ENCODE measurements at places on chromosomes 11 and 22.
A peak's percentile ranks its signal among the peaks of the same experiment; 100 is the strongest.

- no peak overlapping the region for H3K27ac ChIP-seq
- no peaks in the 10 kb centered on the region for H3K27me3 ChIP-seq
Observed at GRCh38 chr11:73358071-73358470, 18.1 kb upstream of the RELT start.

DNA sequence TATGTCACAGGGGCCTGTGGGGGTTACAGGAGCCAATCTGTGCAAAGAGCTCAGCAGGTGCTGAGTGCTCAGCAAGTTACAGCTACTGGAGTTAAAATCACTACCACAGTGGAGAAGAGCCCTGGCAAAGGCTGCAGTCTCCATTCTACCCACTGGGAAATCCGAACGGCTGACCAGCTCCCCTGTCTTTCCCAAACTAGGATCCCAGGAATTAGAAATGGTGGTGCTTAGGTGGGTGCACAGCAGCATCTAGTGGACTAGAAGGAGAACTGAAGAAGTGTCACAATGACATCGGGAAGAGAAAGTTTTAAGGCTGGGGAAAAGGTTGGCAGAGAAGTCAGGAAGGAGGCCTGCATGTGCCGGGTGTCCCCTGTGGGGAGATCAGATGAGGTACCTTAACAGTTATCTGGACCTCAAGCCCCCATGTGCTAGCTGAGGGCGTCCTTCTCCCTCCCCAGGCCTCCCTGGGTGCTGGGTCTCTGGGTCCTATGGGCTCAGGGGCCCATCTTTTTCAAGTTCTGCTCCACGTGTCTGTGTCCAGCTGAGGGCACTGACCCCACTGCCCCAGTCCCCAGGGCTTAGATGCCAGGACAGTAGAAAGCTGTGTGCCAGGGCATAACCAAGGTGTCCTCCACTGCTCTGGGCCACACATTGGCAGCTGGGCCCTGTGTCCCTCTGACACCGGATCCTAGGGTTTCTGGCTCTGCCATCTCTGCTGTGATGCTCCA, 1.9 kb downstream of the PIWIL3 start:
- DNase-seq: no peak
- H3K27me3 ChIP-seq: no peaks in the 10 kb centered on the region
- no peak overlapping the region for H3K27ac ChIP-seq

DNA sequence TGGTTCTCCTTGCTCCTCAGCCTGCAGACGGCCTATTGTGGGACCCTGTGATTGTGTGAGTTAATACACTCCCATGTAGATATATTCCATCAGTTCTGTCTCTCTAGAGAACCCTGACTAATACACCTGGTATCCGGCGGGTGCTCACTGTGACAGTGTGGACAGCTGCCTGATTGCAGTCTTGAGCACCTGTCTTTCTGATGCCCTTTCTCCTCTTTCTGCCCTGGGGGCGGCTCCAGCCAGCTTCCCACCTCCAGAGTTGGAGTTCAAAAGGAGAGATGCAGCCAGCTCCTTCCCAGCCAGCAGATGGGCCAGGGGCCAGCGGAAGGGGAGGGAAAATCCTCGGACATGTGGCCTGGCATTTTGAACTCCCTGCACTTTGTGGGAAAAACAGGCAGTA, 15.0 kb downstream of the SMIM38 start:
- DNase-seq: no peak
- peaks cover 3% of the 10 kb centered on the region for H3K4me1 ChIP-seq
- no peaks in the 10 kb centered on the region for H3K27me3 ChIP-seq
- H3K36me3 ChIP-seq: no peaks in the 10 kb centered on the region
- H3K4me3 ChIP-seq: no peak overlapping the region
- no peak overlapping the region for H3K27ac ChIP-seq

- peaks cover 14% of the 10 kb centered on the region for H3K4me1 ChIP-seq
- no peaks in the 10 kb centered on the region for H3K36me3 ChIP-seq
- no peak overlapping the region for H3K4me3 ChIP-seq
Observed at GRCh38 chr11:46588131-46588530, 5.7 kb downstream of the AMBRA1 start.

- H3K36me3 ChIP-seq: no peaks in the 10 kb centered on the region
- H3K4me3 ChIP-seq: no peak overlapping the region
- peaks cover 60% of the 10 kb centered on the region for H3K4me1 ChIP-seq
- peak overlapping the region; percentile 55 for H3K27ac ChIP-seq
Observed at GRCh38 chr11:61071913-61072312, 30.4 kb upstream of the CD5 start.

GRCh38 chr11:57713835-57714234, 1.4 kb downstream of the TMX2 start:
- H3K27me3 ChIP-seq: no peaks in the 10 kb centered on the region
- no peak overlapping the region for H3K27ac ChIP-seq
- no peak for DNase-seq
- peaks cover 24% of the 10 kb centered on the region for H3K4me1 ChIP-seq
- no peaks in the 10 kb centered on the region for H3K36me3 ChIP-seq

GRCh38 chr11:70433966-70434812, 35.9 kb downstream of the CTTN start:
- H3K4me3 ChIP-seq: no peak overlapping the region
- no peaks in the 10 kb centered on the region for H3K4me1 ChIP-seq
- no peak for DNase-seq
- no peaks in the 10 kb centered on the region for H3K36me3 ChIP-seq

GRCh38 chr22:16838073-16838472, 12.9 kb upstream of the XKR3 start:
- no peaks in the 10 kb centered on the region for H3K4me1 ChIP-seq
- no peak for DNase-seq
- H3K4me3 ChIP-seq: no peak overlapping the region
- H3K27me3 ChIP-seq: no peaks in the 10 kb centered on the region

DNA sequence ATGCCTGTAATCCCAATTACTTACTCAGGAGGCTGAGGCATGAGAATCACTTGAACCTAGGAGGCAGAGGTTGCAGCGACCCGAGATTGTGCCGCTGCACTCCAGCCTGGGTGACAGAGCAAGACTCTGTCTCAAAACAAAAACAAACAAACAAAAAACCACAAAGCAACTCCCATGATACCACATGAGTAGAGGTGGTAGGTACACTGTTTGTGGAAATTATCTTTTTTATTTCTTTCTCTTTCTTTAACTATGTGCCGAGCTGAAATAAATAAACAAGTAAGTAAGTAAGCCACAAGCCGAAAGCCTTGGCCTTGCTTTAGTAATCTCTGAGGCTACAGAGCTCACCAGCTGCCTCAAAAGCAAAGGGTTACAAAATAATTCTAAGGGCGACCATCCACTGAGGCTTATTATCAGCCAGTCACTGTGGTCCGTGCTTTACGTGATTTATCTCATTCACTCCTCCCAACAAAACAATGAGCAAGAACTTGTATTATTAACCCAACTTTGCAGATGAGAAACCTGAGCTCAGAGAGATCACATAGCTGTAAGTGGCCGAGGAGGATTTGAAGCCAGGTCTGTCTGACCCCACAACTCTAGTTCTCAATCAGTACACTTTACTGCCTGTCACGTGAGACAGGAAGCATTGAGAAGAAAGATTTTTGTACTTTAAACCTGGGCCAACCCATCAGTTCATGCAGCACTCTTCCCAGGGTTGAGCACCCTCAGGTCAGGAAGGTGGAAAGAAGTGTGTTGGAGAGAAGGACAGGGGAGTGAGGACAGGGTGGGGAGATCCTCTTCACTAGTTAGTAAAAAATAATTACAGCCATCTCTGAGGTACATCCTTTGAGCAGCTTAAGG, 69.8 kb upstream of the MTMR2 start:
- no peak overlapping the region for H3K27ac ChIP-seq
- DNase-seq: no peak
- H3K36me3 ChIP-seq: peaks cover 23% of the 10 kb centered on the region
- H3K4me1 ChIP-seq: no peaks in the 10 kb centered on the region

- H3K27me3 ChIP-seq: no peaks in the 10 kb centered on the region
- H3K4me3 ChIP-seq: no peak overlapping the region
- H3K27ac ChIP-seq: no peak overlapping the region
- no peak for DNase-seq
- H3K4me1 ChIP-seq: no peaks in the 10 kb centered on the region
- no peaks in the 10 kb centered on the region for H3K36me3 ChIP-seq
Observed at GRCh38 chr11:105878510-105878909, 143.5 kb downstream of the MSANTD4 start.

GRCh38 chr11:108959874-108960273, 295.0 kb downstream of the DDX10 start:
- H3K36me3 ChIP-seq: no peaks in the 10 kb centered on the region
- H3K27me3 ChIP-seq: no peaks in the 10 kb centered on the region
- no peaks in the 10 kb centered on the region for H3K4me1 ChIP-seq
- DNase-seq: no peak

DNA sequence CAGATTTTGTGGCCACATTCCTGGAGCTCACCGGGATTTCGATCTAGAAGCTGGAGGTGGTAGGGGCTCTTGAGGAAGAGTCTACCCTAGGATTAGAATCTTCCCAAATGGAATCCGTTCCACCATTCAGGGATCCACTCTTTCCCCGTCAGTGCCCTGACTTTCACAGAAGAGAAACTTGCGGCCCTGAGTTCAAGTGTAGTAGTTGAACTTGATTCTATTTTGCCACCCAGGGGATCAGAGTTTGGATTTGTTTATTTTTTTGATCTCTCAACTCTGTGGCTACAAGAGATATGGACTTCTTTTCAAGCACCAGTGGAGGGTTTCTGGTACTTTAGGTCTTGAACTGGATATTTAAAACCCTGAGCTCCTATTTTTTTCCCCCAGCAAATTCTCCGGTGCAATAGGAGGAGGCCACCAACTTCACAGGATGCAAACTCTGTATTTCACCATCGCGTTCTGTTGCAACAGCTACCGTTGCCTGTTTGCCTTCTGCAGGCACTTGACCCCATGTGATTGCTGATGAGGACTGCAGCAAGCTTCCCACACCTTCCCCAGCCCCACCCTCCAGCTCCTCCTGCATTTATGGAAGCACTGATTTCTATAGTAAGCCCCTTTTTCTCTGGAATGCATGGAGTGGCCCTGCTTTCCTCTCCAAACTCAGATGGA, 14.8 kb upstream of the MRGPRF start:
- H3K36me3 ChIP-seq: no peaks in the 10 kb centered on the region
- H3K4me3 ChIP-seq: no peak overlapping the region
- DNase-seq: no peak
- no peaks in the 10 kb centered on the region for H3K4me1 ChIP-seq
- H3K27ac ChIP-seq: no peak overlapping the region

DNA sequence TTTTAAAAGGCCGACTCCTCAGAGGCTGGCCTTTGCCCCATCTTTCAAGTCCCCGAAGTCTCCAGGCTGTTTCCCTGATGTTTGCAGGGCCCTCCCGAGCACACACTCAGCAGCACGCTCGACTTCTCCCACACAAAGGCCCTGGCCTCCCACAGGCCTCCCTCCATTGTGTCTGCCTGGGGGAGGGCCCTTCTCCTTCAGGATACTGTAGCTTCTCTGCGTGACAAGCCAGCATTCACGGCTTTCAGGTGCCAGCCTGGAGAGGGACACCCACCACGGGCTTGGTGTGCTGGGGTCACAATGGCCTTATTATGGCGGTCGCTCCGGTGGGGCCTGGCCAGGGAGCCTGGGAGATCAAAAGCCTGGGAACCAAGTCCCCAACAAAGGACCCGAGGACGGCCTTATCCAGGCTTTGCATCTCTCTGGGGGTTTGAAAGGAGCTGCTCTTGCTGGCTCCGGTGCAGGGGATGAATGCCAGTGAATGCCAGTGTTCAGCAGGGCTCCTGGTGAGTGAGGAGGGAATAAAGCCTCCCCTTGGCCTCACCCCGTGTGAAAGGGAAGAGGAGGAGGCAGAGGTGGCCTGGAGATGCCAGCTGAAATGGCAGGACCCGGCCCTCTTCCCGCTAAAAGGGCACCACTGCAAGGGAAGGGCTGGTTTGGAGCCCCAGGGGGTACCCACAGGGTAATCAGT, 55.0 kb downstream of the TRAF6 start:
- no peak overlapping the region for H3K4me3 ChIP-seq
- DNase-seq: no peak
- H3K36me3 ChIP-seq: peaks cover 4% of the 10 kb centered on the region
- no peaks in the 10 kb centered on the region for H3K27me3 ChIP-seq
- H3K4me1 ChIP-seq: peaks cover 34% of the 10 kb centered on the region

DNA sequence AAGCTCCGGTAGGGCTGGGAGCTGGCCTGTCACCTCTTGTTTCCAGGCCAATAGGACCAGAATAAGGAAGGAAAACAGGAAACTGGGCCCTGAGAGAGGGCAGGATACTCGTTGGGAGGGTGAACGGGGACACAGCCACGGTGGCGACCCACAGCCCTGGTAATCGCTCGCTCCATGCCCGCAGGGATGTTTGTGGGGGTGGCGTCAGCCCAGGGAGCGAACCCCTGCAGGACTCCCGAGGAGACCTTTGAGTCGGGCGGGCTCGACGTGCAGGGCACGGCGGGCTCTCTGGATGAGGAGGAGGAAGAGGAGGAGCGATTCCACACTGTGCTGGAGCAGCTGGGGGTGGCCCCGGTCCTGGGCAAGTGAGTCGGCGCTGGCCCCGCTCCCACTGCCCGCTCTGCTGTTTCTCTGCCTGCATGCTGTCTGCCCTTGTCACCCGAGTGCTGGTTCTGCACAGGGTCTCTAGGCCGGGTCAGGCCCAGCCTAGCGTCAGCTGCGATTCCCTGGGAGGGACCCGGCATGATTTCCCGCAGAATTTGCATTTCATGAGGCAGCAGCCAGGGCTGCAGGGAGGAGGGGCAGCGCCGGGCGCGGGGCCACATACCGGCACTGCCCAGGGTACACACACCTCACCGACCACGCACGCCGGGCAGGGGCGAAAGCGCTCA, 1.6 kb downstream of the CRACR2B start:
- peaks cover 43% of the 10 kb centered on the region for H3K4me1 ChIP-seq
- H3K27me3 ChIP-seq: peaks cover 51% of the 10 kb centered on the region
- peaks cover 9% of the 10 kb centered on the region for H3K36me3 ChIP-seq
- no peak overlapping the region for H3K27ac ChIP-seq
- H3K4me3 ChIP-seq: peak overlapping the region; percentile 53

DNA sequence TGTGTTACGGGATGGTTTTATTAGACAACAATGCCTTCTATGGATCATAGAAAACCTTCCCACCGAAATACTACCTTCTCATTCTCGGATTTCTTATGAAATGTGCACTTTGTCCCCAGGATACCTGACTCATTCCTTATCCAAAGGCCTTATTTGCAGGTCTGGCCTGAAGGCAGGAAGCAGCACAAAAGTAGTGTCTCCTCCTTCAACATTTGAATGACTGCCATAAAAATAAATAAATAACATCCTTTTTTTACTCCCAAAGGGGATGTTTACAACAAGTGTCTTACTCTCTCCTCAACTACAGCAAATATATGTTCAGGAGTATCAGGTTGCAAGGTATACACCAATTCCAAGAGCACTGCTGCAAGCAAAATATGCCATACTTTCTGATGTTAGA, 41.6 kb upstream of the PAK1 start:
- no peak overlapping the region for H3K4me3 ChIP-seq
- H3K27ac ChIP-seq: no peak overlapping the region
- H3K27me3 ChIP-seq: no peaks in the 10 kb centered on the region
- no peaks in the 10 kb centered on the region for H3K4me1 ChIP-seq
- DNase-seq: no peak
- H3K36me3 ChIP-seq: no peaks in the 10 kb centered on the region

- no peak for DNase-seq
- peaks cover 13% of the 10 kb centered on the region for H3K4me1 ChIP-seq
- H3K4me3 ChIP-seq: peak overlapping the region; percentile 13
- H3K27ac ChIP-seq: no peak overlapping the region
- H3K36me3 ChIP-seq: no peaks in the 10 kb centered on the region
- H3K27me3 ChIP-seq: no peaks in the 10 kb centered on the region
Observed at GRCh38 chr11:7577291-7578190, 63.7 kb downstream of the PPFIBP2 start.

All from effector memory CD4-positive, alpha-beta T cell (primary cell).